Stimulated activated CD8-positive, alpha-beta memory T cell treated with anti-CD3 and anti-CD28 coated beads, Interleukin-7, amount 100 ng/mL, for 4 hours (primary cell): ENCODE measurements at places on chromosomes 13 and 19.
A peak's percentile ranks its signal among the peaks of the same experiment; 100 is the strongest.

DNA sequence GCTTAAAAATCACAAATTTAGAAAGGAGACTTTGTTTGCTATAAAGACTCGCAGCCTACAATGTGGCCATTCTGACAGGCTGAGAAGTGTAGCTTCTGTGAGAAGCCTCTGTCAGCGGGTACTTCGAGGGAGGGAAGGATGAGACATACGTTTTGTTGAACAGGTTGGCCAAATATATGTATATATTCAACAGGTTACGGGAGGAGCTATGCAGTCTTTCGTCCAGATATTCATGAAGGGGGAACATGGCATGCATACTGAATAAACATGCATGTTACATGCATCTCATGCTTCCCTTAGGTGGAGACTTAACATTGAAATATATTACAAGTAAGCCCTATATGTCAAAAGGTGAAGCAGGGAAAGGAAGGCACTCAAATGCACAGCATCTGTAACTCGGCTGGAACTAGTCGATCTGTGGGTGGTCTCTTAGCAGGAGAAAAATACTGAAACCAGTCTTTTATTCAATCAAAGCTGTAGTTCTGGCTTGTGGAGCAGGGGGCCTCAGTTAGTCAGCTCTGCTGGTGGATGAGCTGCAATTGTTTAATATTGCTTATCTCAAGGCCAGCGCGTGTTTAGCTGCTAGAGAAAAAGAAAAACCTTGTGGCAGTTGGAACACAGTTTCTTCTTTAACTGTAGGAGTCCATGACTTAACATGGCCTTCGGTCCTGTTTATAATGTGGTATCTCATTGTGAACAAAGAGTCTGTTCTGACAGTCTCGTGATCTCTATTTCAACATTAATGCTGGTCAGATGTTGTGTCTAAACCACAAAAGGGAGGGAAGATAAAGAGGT lies 94.3 kb downstream of the FAM216B start:
- no peak for DNase-seq

DNA sequence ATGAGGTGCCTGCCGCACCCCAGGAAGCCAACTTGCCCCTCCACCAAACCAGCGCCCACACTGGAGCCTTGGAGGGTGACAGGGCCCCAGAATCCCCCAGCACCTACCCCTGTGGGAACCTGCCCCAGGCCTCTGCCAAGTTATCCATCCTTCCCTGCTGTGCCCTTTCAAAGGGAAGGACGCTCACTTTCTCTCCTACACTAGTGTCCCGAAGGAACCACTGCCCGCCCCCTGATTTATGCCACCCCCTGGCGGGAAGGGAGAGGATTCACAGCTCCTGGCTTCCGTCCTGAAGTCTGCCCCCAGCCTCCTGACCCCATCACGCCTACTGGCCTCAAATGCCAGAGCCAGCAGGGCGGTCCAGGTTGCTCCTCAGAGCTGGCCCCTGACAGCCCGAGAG lies 1.4 kb downstream of the EVI5L start:
- no peak for DNase-seq

DNA sequence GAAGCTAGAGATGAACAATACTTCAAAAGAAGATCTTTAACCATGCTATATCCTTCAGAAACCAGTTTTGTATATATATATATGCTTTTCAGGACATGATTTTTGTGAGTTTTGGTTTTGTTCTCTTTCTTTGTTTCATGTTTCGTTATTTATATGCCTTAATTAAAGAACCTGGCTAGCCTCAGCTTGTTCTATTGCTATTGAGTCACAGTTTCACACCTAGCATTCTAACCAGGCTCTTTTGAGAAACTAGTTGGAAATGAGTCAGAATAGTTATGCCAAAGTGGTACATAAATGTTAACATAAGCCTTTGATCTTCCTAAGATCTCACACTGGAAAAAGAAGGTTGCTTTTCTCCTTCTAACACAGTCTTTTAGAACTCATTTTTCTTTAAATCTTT lies 1925.2 kb downstream of the OLFM4 start:
- DNase-seq, result no peak

DNA sequence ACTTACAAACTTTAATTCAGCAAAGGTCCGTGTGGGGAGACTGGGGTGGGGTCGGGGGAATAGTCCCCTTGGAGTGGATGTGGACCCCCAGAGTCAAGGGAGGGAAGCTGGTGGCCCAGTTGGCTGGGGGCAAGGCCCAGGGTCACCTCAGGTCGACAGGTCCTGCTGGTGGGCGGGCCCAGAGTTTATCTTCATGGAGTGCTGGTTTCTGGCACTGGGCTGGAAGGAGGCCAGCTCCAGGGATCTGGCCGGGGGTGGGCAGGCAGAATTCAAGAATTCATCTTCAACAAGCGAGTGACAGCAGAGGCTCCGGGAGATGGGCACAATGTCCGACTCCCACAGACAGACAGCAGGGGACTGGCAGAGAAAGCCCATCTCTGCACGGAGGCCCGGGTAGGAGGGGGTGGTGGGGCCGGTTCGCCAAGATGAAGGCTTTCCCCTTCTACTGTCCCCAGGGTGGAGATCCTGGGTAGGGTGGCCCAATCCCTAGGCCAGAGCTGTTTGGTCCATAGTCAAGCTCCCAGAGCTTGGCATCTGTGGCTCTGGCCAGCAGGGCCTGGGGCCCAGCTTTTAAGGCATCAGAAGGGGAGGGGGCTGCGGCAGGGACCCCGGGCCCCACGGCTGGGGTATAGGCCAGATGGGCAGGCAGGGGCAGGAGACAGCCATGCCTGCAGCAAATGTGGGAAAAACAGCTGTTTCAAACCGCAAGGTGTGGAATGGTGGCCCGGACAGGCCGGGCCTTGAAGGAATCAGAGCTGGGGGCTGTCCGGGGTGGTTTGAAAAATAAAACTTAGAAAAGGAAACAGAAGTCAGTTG lies 622 bp upstream of the FDX2 start:
- DNase-seq, result no peak

GRCh38 chr13:35984287-35984686 lies 146.9 kb downstream of the DCLK1 start:
- DNase-seq, result no peak

DNA sequence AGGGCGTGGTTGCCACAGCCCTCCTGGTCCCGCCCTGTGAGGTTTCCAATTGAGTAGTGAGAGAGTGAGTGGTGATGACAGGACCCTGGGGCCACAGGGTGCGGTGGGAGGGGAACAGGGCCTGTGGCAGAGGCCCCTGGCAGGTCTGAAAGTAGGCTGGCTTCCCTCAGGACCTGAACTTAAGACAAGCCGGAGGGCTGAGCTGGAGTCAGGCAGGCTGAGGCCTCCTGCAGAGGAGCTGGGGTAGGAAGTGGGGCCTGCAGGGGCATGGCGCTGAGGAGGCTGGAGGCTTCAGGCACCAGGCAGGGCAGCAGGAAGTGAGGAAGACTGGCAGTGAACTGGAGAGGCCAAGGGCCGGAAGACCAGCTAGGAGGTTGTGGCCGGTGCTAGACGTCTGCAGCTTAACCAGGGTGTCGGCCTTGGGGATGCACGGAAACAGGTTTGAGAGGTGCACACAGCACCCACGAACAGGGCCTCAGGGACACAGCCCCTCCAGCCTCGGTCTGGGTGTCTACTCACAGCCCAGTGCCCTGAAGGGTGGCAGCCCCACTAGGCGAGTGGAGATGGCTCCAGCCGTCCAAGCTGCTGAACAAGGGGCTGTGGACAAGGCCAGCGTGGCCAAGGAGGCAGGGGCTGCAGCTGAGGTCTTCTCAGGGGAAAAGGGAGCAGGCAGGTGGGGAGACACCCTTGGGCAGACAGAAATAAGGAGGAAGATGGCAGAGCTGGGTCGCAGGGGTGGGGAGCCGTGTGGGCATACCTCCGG lies 17.8 kb downstream of the POP4 start:
- no peak for DNase-seq

DNA sequence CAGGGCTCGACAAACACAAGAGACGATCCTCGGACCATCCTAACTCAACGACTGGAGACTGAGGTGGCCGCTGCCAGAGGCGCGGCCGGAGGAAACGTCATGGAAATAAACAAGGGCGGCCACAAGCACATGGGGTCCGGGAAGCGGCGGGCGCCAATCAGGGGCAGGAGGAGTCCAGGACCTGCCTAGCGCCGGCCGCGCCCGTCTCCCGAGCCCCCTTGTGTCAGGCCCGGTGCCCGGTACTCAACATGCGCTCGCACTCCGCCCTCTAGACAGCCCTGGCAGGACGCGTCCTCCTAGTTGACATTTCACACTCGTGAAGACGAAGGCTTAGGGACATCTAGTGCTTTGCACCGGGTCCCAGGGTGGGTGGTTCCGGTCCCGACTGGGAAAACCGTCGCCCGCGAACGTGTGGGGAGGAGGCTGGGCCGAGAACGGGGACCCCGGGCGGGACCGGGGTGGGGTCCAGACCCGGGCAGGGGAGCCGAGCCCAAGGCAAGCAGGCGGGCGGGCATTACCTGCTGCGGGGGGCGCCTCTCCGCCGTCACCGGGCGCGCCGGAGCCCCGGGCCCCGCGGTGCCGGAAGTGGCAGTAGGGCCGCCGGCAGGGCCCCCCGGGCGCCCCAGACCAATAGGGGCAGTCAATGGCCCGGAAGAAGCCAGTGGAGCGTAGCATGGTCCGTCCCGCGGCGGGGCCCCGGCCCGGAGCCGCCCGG lies 442 bp downstream of the REXO1 start:
- DNase-seq, result no peak

DNA sequence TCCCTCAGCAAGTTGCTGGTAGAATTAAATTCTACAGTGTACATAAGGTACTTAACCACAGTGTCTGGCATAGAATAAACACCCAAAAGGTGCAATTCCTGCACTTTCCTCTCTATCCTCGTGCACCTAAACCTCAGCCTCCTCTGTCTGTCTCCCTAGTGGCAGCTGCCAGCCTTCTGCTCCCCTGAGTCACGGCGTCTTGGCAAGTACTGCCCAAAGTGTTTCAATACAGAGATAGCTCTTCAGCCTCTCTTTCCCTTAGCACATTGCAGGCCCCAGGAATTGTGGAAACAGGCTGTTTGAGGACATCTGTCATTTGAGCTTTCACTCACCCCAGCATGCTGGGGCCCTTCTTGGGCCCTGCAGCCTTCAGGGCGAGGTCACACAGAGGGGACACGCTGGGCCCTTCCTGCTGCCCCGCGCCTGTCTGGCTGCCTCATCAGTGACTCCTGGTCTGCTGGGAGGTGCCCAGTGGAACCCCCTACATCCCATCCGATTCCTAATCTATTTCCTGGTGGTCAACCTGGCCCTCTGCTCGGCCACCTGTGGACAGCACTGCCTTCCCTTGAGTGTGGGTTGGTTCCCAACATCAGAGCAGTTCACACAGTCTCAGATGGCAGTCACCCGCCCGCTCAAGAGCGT lies 19.3 kb downstream of the COL4A2 start:
- DNase-seq, result no peak

DNA sequence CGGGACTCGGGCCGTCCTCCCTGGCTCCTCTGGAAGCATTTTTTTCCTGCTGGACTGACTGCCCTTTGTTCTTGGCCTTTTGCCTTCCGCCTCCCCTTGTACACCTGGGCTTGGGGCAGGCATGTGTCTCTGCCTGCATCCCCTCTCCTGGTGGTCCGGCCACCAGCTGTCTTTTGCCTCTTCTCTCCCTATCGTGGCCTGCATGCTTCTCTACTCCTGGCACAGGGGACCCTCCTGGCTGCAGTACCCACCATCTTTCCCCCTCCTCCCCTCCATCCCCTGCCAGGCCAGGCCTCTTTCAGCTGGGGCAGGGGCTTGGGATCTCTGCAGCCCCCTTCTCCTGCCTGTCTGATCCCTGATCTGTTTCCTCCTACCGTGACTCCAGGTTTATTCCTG lies 12.1 kb downstream of the WTIP start:
- DNase-seq, result no peak

- DNase-seq, result no peak
Measured at GRCh38 chr19:9165261-9165660, 13.5 kb upstream of the OR7D2 start.

DNA sequence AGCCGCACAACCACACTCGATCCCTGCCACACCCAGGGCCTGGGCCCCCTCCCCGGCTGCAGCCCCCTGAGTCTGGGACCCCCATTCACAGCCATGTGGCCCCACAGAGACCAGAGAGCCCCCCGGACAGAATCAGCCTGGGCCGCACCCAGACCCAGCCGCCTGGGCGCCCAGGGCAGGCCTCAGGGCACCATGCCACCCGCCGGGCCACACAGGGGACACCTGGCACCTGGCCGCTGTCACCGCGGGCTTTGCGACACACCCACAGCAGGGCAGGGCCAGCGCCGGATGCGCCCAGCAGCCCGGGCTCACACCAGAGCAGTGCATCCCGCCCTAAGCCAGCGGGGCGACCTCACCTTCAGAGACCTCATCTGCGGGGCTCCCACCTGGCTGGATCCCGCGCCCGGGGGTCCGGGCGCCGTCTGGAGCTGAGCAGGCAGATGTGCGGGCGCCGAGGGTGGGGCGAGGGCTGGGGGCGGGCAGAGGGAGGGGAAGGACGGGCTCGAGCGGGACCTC lies 443 bp downstream of the TBXA2R start:
- peak; percentile 21 for DNase-seq

- no peak for DNase-seq
Measured at GRCh38 chr19:8605514-8605913, 5.0 kb downstream of the ADAMTS10 start.

- DNase-seq, result no peak
Measured at GRCh38 chr13:97385146-97385545, 48.8 kb upstream of the RAP2A start.
